ENCODE measurements at places on chromosomes 12 and 14.

DNA sequence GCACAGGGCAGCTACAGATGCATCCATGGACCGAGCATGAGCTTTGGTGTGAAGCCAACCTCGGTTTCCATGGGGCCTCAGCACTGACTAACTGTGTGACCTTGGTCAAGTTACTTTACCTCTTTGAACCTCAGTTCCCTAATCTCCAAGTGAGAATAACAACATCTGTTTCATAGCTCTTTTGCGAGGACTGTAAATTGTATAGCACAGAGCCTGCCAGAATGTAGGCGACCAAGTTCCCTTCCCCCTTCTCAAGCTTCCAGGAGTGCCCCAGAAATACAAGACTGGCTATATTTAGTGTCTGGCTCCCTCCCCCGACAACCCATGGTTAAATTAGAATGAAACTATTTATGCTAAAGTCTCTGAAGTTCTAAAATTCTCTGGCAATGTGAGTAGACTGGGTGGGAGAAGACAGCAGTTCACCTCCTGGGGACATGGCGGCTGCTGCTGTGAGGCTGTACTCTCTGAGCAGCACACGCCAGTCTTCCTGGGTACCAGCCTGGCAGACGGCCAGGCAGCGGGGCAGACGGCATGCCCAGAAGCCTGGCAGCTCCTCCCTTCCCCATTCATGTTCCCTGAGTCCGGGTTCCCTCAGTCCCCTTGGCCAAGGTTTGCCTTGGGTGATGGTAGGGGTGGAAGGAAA is 22.0 kb upstream of the TMED10 start:
- no peak for DNase-seq

- no peak for DNase-seq
Measured at GRCh38 chr12:66624806-66625205, 54.1 kb downstream of the GRIP1 start.

DNA sequence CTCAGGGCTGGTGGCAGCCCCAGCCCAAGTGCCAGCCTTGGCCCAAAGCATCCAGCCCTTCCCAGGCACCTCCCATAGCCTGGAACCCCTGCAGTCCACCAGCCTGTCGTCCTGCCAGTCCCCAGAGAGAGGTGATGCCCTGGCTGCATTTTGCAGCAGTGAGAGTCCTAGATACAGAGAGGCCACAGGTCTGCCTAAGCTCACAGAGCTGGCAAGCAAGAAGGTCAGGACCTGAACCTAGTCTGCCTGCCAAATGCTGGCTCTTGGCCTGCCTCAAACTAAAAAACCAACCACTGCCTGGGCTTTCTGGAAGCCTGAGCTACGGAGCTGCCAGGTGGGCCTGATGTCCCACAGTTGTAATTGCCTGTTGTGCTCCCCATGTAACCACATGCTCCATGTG is 164.9 kb downstream of the PHETA1 start:
- no peak for DNase-seq

- DNase-seq = peak; percentile 94
Measured at GRCh38 chr12:57087010-57087690, 1.8 kb upstream of the NAB2 start.

DNA sequence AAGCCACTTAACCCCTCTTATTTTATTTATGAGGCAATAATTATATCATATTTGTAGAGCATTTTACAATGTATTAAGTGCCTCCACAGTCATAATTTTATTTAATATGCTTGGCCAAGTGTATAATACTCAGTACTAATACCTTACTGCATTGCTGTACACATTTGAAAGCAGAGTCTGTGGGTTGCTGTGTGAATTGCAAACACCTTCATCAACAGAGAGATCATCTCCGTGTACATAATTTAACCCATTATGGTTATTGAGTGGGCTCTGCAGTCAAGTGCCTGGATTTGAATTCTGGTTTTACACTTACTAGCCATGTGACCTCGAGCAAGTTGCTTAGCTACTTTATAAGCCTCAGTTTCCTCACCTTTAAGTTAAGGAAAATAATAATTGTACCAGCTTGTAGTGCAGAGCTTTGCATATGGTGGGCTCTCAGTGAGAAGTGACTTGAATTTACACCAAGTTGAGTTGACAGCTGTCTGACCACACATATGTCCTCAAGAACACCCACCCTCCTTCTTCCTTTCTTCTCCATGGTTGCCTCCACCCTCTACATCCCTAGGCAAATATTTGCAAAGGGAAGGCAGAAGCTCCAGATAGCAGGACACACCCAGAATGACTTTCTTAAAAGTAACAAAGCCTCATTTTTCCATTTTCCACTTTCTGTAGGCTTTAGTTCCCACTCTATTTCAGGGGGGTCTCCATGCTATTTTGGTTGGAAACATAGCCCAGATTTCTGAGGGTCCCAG is 12.3 kb downstream of the CRACR2A start:
- no peak for DNase-seq

GRCh38 chr14:92949496-92950192 is 26.7 kb downstream of the CHGA start:
- DNase-seq = no peak

DNA sequence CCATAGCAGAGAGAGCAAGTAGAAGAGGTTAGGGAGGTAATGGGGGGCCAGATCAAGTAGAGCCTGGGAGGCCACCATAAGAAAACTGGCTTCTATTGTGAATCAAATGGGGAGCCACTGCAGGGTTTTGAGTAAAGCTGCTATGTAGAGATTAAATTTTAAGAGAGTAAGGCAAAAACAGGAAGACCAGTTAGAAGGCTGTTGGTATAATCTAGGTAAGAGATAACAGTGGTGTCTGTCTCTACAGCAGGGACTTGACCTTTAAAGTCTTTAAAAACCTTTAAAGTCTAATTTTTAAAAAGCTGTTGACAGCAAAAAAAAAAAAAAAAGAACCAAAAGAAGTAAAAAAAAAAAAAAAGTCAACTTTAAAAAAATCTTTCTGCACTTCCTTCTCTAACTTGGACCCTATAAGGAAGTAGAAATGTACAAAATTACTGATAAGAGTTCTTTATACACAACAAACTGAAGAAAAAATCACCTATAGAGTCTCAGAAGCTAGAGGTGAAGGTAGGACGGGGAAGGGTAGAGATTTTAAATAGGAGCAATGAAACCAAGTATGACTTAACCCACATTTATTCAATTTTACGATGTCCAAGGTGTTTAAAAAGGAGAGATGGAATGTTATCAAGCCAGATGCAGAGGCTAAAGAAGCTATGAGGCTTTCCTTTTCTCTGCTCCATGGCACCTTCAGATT is 26.1 kb downstream of the SGPP1 start:
- no peak for DNase-seq

Measured in T-helper 9 cell (primary cell).